ENCODE measurements at places on chromosomes 4 and X.

GRCh38 chr4:27692158-27692557 lies 831.5 kb downstream of the STIM2 start:
- DNase-seq, result no peak

DNA sequence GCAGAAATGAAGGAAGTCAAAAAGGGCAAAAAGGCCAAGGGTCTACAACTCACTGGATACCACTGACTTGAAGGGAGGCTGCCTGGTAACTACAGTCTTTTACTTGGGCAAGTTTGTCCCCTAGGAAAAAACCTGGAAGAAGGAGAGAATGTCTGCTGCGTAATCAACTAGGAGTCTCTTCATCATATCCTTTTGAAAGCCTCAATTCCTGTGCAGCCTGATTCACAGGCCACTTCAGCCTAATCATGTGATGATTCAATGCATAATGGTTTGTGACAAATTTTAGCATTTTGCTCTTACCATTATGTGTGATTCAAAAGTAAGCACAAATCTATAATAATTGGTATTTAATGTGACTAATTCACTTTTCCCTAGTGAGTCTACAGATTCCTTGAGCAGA lies 273.6 kb downstream of the FRMPD4 start:
- DNase-seq, result no peak

GRCh38 chrX:130330146-130330545 lies 9.6 kb upstream of the SLC25A14 start:
- no peak for DNase-seq

GRCh38 chrX:94545722-94546121 lies 871.7 kb downstream of the FAM133A start:
- no peak for DNase-seq

GRCh38 chr4:173417833-173418232 lies 18.9 kb upstream of the SCRG1 start:
- DNase-seq, result no peak

DNA sequence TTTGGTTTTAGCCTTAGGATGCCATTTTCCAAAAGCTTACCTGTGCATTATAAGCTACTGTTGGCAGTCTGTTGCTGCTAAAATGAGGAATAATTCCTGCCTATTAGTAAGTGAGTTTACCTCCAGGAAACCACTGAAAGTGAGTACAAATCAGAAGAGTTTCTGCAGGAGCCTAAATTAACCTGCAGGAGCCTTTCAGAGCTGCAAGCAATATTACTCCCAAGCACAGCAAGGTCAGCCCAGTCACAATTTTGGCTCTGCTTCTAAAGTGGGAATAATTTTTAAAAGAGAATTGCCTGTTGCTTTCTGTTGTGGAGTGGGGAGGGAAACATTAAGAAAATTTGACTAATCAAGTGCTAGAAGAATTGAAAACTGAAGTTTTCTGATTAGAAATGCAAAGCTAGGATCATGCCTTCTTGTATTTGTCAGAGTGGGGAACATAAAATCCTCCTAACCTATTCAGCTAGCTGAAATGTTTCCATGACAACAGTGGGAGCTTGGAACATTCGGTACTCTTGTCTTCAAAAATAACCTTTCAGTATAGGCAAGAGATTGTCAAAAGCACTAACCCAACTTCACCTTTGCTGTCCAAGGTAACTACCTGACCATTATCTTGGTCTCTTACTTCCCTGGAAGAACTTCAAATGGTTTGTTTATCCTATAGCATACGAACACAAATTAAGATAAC lies 193.2 kb downstream of the COMMD8 start:
- no peak for DNase-seq

DNA sequence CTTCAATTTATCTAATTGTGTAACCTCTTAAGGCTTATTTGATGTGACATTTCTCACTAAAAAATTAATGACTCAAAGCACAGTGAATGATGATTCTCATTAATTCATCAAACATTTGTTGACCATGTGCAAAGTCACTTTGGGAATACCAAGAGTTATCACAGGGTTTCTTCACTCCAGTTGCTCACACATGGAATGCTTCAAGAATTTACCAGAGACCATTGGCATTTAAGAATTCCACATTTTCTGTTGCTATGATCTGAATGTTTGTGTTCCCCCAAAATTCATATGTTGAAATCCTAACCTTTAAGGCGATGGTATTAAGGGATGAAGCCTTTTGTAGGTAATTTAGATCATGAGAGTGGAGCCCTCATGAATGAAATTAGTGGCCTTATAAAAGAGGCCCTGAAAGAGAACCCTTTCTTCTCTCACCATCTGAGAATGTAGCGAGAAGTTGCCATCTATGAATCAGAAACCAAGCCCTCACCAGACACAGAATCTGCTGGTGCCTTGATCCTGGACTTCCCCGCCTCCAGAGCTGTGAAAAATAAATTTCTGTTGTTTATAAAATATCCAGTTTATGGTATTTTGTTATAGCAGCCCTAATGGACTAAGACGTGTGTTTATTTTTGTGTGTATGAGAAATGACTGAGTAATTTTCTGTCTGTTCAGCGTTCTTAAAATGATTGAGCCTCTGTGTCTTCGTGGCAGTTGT lies 16.4 kb upstream of the SRPX start:
- no peak for DNase-seq
